ENCODE measurements at places on chromosomes 2 and 18.

DNA sequence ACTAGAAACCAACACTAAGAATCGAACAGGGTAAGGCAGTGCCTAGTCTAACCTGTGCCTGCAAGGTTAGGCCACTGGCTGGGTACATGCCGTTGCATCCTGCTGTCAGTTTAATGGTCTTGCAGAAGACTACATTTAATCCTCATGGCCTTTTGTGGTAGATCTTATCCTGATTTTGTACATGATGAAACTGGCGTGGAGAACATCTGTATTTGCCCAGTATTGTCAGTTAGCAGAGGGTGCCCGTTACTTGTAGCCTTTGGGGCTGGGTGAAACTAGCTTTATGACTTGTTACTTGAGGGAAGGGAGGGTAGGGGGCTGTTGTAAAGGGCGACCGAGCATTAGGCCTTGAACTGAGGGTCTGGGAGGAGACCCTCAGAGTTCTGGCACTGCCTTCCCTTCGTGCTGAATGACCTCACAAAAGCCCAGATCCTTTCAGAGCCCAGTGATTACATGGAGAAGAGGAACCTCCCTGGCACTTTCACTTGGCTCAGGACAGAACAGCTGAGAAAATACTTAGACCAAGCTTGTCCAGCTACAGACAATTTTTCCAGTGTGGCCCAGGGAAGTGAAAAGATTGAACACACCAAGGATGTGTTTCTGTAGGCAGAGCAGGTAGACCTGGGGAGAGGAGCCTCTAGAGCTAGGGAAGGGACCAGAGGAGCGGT is 19.5 kb downstream of the SLC20A1 start:
- DNase-seq = no peak

DNA sequence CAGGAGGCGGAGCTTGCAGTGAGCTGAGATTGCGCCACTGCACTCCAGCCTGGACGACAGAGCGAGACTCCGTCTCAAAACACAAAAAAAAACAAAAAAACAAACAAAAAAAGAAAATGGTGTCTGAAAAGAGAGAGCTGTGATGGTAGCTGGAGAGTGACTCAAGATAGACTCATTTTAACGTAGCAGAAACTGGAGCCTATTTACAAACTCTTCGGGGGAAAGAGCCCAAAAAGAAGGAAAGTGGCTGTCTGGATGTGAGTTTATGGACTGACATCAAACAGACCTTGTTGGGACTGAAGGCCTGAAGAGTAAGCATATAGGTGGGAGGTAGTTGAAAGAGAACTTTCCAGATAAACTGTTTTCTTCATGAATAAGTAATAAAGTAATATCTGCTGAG is 51.8 kb downstream of the LIMS1 start:
- no peak for DNase-seq

GRCh38 chr2:196063773-196064172 is 4.9 kb downstream of the DNAH7 start:
- DNase-seq = no peak

DNA sequence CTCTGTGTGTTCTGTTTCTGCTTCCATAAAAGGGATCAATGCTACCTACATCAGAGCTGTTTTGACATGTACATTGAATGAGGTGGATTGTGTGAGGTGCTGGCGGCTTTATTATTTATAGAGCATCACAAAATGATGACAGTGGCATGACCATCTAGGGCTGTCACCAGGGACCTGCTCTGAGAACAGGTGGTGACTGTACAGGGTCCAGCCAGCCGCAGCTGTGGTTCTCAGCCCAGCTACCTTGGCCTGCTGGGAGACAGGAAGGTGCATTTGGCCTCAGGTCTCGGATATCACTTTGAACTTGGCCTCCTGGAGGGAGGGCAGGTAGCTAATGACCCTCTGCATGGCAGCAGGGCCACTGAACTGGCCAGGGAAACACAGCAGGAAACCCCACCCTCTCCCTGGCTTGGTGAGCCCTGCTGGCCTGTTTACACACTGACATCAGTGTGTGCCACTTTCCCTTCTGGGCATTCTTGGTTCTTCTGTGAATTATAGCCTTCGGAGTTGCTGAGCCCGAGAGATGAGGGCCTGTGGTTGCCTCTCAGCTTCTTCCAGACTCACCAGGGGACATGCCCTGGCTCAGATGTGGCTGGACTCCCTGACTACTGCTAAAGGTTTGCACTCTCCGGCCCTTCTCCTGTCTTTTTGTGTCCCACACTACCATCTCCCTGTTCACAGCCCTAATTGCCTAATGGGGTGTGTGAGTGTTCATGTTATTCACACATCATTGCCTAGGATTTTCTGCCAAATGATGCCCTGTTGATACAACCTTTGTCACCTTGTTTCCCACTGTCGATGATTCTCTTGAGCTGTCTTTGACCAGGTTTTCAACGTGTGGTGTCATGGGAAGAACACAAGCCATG is 109.2 kb upstream of the RAB12 start:
- DNase-seq = no peak

GRCh38 chr2:28906376-28906775 is 11.9 kb downstream of the WDR43 start:
- DNase-seq = no peak

DNA sequence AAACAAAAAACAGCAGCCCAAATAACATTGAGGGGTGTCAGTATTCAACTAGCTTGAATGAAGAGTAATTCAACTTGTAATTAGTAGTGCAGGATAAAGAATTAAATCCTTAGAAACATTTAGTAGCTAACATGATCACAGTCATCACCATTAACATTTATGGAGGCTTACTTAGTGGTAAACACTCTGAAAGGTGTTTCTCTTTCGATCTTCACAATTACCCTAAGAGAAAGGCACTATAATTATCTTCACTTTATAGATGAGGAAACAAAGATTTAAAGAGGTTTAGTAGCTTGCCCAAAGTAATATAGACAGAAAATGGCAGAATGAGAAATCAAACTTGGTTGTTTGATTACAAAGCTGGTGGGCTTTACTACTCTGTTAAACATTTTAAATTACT is 81.5 kb downstream of the GAREM1 start:
- DNase-seq = no peak

DNA sequence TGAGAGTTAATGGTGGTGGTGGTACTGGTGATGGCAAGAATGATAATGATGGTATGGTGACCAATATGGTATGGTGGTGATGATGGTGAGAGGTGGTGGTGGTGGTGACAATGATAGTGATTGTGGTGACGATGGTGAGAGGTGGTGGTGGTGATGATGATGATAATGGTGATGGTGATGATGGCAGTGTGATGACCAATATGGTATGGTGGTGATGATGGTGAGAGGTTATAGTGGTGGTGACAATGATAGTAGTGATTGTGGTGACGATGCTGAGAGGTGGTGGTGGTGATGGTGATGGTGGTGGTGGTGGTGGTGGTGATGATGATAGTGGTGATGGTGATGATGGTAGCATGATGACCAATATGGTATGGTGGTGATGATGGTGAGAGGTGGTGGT is 169.2 kb downstream of the GBX2 start:
- DNase-seq = no peak

DNA sequence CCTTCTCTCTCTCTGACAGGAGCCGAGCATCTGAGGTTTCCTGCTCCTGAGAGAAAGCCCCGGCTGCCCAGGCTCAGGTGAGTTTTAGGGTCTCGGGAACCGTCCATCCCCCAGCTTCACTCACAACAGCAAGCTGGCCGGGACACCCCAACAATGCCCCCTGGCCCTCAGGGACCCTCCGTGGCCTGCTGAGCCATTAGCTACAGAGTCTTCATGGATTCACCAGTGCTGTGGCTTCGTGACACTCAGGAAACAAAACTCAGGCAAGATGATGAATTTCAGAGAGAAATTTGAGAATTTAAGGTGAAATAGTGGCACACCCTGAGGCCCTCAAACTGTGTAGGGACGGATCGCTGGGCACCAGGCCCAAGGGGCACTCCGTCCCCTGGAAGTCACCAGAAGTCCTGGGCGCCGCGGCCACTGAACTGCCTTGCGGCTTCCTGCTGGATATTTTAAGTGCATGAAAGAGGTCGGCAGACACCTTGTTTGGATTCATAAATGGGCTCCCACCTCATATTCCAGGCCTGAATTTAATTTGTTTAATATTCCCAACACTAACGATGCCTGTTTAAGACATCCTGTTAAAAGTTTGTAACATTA is 368.3 kb upstream of the SALL3 start:
- no peak for DNase-seq

DNA sequence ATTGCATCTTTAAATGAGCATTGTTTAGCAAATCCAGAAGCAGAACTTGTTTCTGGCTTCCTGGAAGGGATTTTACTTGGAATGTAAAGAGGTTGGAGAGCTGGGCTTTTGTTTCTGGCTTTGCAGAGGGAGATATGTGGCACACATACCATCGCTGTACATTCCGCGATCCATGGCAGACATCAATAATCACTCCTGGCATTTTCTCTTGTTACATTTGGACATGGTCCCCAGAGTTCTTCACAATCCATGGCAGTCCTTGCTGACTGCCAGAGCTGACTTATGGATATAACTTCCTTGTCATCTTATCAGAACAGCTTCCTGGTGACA is 445.6 kb upstream of the SPRED2 start:
- no peak for DNase-seq

GRCh38 chr2:240153418-240153817 is 13.0 kb upstream of the OTOS start:
- DNase-seq = no peak

DNA sequence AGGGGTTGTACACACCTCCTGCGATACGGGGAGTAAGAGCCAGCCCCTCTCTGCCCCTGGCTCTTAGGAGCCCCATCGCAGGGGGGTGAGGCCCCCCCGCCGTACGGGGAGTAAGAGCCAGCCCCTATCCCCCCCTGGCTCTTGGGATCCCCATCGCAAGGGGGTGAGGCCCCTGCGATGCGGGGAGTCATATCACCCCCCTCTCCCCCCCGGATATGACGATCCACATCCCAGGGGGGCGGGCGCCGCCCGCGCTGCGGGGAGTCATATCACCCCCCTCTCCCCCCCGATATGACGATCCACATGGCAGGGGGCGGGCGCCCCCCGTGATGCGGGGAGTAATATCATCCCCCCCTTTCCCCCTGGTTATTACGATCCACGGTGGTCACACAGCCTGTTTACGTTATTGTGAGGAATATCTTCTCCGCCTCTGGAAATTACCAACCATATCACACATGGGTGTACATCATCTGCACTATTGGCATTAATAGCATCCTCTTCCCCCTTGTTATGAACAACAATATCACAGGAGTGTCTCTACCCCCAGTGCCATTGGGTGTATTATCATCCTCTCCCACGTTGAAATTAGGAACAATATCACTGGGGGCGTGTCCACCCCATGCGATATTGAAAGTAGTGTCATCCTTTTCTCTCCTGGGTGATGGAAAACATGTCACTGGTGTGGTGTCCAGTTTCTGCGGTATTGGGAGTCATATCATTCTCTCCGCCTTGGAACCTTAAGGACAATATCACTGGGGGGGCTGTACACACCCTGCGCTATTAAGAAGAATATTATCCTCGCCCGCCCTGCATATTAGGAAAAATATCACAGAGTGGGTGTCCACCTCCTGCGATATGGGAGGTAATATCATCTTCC is 24.7 kb upstream of the NAGK start:
- no peak for DNase-seq

DNA sequence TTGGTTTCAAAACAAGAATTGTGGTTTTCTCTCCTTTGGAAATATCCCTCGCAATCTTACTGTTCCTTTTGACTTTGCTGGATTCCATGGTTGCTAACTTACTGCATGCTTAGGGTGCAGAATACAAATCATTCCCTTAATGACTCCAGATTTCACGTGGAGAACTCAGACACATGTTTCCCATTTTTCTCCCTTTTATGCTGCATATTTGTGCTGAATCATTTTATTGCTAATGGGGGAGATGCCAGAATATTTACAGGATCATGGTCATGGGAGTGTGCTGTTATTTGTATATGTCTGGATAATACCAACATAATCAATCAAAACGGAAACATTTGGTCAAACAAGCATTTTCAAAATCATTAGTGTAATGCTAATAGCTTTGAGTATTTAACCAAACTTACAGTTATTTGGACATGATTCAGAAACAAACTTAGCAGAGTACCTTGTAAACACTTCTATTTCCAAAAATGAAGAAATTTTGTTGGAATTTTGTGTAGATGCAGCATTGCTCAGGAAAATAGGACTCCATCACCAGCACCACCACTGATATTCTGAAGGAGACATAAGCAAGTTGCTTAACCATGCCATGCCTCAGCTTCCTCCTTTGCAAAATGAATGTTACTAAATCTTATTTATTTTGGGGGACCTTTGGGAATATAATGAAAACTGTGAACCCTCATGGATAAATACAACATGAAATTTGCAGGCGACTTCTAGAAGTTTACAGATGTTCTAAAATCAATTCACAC is 122.5 kb upstream of the RND3 start:
- no peak for DNase-seq

GRCh38 chr2:54048117-54048785 is 67.2 kb upstream of the ACYP2 start:
- no peak for DNase-seq

DNA sequence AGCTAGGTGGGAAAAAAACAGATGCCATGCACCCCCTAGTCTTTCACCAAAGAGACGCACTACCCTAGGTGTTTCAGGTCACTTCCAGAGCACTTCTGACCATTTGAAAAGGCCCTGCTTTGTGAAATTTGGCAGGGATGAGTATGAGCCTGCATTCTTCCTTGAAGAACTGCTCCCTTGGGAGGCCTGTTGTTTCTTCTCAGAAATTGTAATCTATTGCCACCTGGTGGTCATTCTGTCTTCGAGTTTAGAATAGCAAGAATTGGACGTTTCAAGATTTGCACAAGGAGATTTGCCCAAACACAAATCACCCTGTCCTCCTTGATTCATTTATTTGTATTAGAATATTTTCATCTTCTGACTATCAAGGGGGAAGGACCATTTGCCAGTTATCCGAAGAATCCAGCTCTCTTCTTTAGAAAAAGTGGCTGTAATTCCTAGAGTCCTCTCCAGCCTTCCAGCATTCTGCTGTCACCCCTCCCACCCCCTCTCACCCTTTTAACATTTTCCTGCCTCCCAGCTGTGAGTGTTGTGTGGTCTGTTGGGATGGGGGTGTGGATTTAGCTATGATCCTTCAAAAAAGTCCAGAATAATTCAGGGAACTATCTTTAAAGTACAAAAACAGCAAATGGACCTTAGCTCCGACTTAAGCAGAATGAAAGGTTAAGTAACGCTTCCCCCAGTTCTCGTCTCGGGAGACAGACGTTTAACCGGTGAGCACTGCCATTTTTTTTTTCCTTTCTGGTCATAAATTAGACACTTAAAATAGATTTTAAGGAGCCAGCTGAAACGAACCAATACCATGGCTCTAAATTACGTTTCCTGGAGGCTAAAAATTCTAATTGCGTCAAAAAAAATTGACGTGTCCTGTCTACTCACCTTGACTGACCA is 3.7 kb upstream of the GAD1 start:
- DNase-seq = peak; percentile 73

DNA sequence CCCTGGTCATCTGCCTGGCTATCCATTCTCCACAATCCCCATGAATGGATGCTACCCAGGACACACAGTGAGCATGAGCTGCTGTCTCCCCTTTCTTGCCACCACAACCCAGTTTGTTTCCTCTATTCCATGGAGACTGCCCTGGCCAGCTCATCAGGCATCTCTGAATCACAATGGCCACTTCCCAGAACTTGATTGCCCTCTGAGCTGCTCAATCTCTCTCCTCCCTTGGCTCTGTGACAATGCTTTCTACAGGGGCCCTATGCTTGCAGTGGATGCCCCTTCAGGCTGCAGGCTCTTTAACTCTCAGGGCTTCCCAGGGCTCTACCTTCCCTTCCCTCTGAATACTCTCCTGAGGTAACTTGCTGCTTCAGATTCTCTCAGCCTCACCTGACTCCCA is 14.4 kb upstream of the SLC4A5 start:
- DNase-seq = no peak

Data from NCI-H187 (cell line).